Activated naive CD4-positive, alpha-beta T cell treated with Interleukin-2 at 50 U/mL for 16 hours (primary cell): ENCODE measurements at places on chromosomes 7 and 10.

GRCh38 chr10:132878091-132878729 lies 64.2 kb downstream of the CFAP46 start:
- DNase-seq: no peak

DNA sequence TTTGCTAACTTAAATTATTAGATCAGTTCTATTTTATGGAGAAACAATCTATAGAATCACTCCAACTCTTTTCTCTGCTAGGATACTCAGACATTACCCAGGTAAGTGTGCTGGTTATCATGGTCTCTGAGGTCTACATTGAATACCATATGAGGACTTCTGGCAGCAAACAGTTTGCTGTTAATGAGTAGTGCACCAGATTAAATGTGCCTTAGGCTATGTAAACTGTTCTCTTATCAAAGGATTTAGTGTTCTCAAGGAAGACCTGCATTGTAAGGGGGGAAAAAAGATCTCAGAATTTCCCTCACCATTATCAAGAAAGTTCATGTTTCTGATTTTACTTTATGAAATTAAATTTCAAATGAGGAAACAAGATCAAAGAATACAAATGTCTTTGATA lies 107.5 kb downstream of the ITGB8 start:
- DNase-seq: no peak

- DNase-seq: no peak
Observed at GRCh38 chr10:58981846-58982245, 194.6 kb upstream of the PHYHIPL start.

GRCh38 chr7:36115448-36116321 lies 37.4 kb upstream of the EEPD1 start:
- peak; percentile 87 for DNase-seq

DNA sequence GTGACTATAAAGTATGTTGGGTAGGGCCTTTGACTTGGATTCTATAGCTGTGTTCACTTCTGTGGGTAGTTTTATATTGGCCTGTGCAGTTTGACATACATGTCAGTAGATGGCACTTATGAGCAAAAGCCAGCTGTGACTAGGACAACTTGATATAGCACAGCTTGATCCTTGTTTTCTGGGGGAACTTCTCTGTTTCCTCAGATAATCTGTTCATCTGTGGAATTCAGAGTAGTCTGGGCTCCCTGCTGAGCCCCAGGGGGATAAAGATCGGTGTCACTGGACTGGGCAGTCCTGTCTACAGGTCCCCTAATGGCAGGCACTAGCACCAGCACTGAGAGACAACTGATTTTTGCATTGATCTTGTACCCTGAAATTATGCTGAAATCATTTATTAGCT lies 25.4 kb downstream of the CYP2C9 start:
- DNase-seq: no peak

GRCh38 chr7:44969701-44970522 lies 8.9 kb downstream of the MYO1G start:
- DNase-seq: no peak

DNA sequence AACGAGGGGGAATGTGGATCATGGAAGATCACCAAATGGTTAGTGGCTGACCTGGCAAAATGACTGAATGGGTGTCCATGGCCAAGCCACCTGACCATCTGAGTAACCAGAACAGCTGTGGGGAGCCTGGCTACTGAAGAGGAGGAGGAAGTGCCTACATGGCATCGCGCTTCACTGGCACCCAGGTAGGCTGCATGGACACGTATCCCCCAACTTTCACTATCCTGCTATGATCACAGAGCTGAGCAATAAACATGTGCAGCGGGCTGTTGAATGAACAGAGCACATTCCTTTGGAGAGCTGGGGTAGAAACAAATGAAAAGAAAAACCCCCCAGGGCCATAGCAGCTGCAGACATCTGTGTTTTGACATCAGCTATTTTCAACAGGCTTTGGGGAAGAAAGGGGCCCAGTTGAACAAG lies 6.5 kb downstream of the AKR1B1 start:
- no peak for DNase-seq

DNA sequence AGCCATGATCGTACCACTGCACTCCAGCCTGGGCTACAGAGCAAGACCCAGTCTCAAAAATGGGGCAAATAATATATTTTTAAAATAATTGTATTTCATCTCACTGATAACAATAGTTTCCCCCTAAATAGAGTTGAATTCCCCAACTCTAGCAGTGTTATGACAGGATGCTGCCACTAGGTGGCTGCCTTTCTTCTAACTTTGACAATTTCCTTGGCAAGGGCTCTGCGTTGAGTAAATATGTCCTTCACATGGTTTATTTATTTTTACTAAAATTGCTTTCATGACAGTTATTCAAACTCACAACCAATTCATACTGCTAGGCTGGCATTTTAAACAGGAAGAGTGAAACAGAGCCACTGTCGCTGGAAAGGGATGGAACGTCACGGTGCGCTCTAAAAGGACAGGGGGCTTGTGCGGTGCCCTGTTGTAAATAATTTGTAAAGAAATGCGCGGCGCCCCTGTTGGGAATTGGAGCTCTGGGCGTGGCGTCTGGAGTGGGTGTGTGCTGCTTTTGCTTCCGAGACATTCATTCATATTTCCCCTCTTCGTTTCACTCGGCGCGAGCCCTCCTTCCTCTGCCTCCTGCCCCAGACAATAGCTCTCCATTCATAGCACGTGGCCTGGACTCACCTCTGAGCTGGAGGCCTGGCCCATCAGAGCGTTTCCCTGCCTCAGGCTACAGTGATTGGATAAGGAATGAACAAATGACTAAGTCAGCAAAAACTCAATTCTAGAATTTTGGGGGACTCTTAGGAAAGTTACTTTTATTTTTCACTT lies 20.5 kb upstream of the PITRM1 start:
- DNase-seq: peak; percentile 60

DNA sequence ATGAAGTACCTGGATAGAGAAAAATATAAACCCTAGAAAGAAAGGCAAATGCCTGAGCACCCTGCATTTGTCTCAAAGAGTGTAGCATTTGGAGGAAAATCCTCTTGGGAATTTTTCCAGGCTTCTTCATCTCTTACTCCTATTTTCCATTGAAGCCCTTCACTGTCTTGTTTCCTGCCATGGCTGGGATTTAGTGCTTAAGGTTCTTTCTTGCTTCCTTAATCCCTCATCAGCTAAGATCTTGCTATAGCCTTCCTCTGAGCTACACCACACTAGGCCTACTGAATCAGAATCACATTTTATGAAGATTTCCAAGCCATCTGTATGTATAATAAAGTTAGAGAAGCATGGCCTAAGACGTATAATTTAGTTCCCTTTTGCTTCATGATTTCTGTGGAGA lies 97.5 kb upstream of the PHYHIPL start:
- DNase-seq: no peak

DNA sequence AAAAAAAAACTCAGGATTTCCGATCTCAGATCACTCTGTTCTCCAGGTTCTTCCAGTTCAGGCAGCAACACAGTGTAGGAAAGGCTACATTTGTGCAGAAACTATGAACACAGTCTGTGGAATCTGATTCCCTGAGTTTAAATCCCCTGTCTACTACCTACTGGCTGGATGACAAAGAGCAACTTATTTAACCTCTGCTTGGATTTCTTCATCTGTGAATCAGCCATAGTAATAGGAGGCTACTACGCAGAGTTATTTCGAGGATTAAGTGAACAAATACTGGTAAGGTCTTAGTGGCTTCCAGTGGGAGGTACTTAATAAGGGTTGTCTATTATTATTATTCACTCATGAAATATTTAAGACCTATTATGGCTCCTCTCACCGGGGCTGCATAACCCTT lies 44.3 kb upstream of the PDCD4 start:
- no peak for DNase-seq

GRCh38 chr10:34880817-34881216 lies 65.7 kb upstream of the PARD3 start:
- no peak for DNase-seq

- DNase-seq: no peak
Observed at GRCh38 chr10:88491314-88491713, 91.8 kb downstream of the RNLS start.

GRCh38 chr7:131654668-131655326 lies 98.4 kb upstream of the PODXL start:
- peak; percentile 83 for DNase-seq

GRCh38 chr10:34454590-34455261 lies 360.4 kb downstream of the PARD3 start:
- DNase-seq: no peak

- DNase-seq: no peak
Observed at GRCh38 chr10:49349390-49349789, 46.5 kb downstream of the DRGX start.

DNA sequence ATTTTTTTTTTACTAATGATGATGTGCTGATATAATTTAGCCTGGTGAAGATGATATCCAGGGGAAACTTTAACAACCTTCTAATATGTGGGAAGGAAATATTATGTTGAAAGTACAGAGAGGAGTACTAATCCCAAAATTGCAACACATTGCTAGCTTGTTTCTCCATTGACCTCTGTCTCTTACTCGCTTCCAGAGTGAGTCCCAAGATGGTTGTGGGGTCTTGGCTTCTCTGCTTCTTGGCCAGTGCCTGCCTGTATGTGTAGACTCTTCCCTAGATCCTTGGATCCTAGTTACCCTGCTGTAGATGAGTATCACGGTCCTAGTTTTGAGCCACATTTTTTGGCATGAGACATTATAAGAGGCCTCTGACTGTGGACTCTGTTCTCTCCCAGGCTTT lies 17.5 kb downstream of the BMPER start:
- DNase-seq: no peak

- no peak for DNase-seq
Observed at GRCh38 chr10:104892879-104893617, 252.0 kb downstream of the SORCS3 start.

- DNase-seq: no peak
Observed at GRCh38 chr10:88127269-88127668, 263.8 kb downstream of the PTEN start.

- DNase-seq: peak; percentile 15
Observed at GRCh38 chr10:67803588-67804394, 34.2 kb downstream of the DNAJC12 start.

DNA sequence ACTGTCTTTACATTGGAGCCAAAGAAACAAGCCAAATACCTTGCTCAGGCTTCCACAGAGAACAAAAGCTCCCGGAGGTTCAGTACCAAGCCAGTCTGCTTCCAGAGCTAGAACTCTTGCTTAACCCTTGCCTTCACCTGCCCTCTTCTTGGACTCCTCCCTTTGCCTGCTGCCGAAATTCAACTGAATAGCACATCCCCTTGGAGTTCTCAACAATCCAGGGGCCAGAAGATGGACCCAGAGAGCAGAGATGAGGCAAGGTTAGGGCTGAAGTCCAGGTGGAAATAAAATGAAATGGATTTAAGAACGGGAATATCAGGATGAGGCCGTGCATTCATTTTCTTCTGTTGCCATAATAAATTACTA lies 876 bp upstream of the PIK3AP1 start:
- DNase-seq: no peak

DNA sequence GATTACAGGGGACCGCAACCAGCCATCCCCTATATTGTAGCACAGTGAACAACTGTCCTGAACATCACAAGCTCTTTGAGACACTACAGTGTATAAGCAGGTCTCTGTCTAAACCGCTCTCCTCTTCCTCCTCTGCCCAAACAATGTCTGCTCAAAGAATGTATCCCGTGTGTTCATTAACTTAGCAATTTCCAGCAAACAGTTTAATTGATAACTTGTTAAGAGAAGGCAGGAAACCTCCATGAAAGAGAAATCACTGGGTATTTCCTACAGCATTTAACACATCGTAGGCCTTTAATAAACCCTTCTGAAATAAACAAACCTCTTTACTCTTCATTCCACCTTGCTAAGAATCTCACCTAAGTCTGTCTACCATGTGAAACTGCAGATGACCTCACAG lies 1.5 kb downstream of the PMS2 start:
- DNase-seq: no peak

- DNase-seq: no peak
Observed at GRCh38 chr7:24052572-24053260, 231.3 kb upstream of the NPY start.

GRCh38 chr7:142811154-142811737 lies 40.5 kb downstream of the PRSS2 start:
- no peak for DNase-seq

- no peak for DNase-seq
Observed at GRCh38 chr10:70576803-70577517, 25.6 kb downstream of the PRF1 start.
